ENCODE measurements at places on chromosomes 3 and 15.

GRCh38 chr3:69305011-69305410 lies 80.9 kb downstream of the FRMD4B start:
- no peak for DNase-seq

- DNase-seq: peak; percentile 81
Measured at GRCh38 chr3:129690406-129690805, 83.9 kb upstream of the PLXND1 start.

DNA sequence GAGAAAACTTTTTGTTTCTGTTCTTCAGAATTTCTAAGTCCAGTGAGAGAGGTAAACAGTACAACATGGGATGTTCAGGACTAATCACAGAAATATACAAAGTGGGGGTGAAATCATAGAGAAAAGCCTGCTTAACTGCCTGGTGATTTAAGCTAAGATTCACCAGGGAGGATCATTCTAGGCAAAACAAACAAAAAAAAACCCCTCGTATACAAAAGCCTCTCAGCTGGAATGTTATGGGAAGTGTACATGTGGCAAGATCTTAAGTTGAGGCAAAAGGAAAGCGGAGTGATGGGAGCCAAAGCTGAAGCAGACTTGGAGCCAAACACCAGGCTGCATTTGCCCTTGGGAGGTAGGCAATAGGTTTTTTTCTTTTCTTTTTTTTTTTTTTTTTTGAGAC lies 40.0 kb upstream of the TJP1 start:
- DNase-seq: no peak

DNA sequence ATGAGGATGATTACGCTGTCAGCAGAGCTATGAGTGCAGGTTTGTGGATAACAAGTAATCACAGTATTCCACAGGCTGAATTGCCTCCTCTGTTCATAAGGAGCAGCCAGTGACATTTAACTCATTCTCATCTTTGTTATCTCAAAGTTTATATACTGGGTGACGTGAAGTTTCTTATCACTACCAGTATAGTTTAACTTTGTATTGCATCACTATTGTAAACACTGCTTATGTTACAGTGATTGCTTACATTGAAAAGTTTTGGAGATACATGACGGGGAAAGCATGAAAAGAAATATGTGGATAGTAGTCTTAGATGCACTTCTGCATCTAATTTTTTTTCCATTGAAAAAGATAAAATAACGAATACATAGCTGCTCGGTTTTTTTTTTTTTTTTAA lies 429.7 kb downstream of the VGLL3 start:
- DNase-seq: no peak

- DNase-seq: no peak
Measured at GRCh38 chr15:57572468-57572867, 19.2 kb upstream of the MYZAP start.

- DNase-seq: no peak
Measured at GRCh38 chr3:114664006-114664405, 370.2 kb downstream of the TIGIT start.

DNA sequence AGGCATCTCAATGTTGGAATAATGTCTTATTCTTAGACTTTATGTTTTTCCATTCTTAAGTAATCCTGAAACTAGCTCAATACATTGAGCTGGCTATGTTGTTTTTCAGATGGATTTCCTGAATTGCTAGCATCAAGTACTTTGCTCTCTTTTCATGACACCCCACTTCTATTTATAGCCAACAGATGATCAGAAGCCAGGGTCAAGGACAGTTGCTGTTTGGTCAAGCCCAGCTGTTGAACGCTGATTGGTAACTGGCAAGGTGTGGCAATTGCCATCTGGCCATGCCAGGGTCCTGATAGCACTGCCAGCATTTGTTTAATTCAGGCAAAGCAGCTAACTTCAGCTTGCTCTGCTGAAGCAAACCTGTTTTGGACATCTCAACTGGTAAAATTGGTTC lies 46.2 kb upstream of the PLCL2 start:
- DNase-seq: peak; percentile 70

GRCh38 chr15:67199881-67200763 lies 54.3 kb downstream of the AAGAB start:
- DNase-seq: no peak

DNA sequence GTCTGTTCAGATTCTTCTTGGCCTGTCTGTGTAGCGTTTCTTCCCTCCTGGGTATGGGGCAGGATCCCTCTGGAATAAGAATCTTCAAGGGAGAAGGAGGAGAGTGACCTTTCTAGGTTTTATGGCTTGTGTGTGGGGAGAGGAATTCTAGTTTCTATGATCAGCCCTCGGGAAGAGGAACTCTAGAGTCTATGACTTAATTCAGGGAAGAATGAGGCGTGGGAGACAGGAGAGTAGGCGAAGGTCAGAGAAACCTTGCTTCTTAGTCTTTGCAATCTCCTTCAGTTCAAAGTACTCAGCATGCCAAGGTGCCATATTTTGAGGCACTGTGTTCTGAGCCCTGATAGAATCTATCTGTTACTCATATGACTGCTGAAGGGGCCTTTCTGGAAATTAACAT lies 99.2 kb upstream of the C3orf80 start:
- no peak for DNase-seq

DNA sequence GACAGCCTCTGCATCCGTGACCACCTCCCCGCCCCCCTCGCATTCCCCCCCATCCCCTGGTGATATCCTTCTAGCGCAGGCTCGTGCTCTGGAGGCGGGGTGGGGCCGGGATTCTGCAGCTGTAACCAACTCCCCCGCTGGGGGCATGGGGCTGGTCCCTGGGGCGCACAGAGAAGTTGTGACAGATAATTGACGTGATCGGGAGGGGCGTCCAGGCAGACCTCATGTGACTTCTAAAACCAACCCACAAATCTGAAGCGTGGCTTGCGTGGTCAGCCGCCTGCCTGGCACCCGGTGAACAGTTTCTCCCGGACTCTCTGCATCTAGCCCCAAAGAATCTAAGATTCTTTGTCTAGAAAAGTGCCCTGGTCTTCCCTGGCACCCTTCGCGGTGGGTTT lies 100.6 kb upstream of the IGF1R start:
- peak; percentile 11 for DNase-seq

DNA sequence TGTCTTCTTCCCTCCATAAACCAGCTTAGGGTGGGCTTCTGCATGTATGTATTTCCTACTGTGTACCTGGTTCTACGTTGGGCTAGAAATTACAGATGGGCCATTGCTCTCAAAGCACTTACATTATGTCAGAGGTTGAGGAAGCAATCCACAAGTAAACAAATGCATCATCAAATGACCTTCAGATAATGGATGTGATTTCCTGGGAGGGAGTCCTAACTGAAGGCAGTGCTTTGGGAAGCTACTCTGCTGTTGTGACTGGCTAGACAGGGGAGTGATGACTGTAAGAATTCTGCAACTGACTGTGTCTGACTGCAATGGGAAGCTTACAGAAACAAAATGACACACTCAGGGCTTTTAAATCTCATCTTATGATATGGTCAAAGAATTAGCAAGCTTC lies 71.0 kb upstream of the PRR23E start:
- DNase-seq: peak; percentile 41

- no peak for DNase-seq
Measured at GRCh38 chr3:40534283-40534682, 9.5 kb downstream of the ZNF621 start.

GRCh38 chr3:10729439-10729838 lies 86.6 kb upstream of the SLC6A11 start:
- no peak for DNase-seq

- no peak for DNase-seq
Measured at GRCh38 chr3:130897316-130897715, 3.4 kb downstream of the ATP2C1 start.

GRCh38 chr3:40068636-40069035 lies 240.9 kb upstream of the EIF1B start:
- no peak for DNase-seq

GRCh38 chr3:109191421-109191820 lies 54.9 kb downstream of the C3orf85 start:
- DNase-seq: no peak

DNA sequence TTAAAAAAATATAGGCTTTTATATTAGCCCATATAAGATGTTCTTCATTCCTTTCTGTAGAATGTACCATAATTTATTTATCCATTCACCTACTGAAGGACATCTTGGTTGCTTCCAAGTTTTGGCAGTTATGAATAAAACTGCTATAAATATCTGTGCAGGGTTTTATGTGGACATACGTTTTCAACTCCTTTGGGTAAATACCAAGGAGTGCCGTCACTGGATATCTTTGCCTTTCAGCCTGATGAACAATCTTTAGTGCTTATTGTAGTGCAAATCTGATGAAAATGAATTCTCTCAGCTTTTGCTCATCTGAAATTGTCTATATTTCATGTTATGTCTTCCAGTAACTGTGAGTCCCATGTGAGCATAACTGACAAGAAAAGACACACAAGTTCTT lies 26.6 kb upstream of the BLM start:
- no peak for DNase-seq

- DNase-seq: peak; percentile 85
Measured at GRCh38 chr3:52333869-52334557, 17.9 kb downstream of the DNAH1 start.

DNA sequence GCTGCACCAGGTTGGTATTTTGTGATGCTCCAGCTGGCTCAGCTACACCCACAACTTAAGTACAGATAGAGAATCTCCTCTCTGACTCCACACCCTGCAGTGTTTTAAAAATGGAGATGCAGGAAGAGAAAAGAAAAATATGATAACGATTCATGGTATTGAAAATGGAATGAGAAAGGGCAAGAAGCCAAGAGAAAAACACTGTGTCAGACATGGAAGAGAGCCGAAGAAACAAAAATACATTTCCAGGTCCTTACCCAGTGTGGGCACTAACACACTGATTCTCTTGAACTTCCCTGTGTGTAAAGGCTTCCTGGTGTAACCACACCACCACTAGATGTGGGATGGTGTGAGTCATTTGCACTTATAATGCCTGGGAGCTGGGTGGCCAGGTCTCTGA lies 93.1 kb downstream of the GMPS start:
- no peak for DNase-seq

GRCh38 chr3:183638101-183638852 lies 2.9 kb downstream of the KLHL24 start:
- DNase-seq: no peak

DNA sequence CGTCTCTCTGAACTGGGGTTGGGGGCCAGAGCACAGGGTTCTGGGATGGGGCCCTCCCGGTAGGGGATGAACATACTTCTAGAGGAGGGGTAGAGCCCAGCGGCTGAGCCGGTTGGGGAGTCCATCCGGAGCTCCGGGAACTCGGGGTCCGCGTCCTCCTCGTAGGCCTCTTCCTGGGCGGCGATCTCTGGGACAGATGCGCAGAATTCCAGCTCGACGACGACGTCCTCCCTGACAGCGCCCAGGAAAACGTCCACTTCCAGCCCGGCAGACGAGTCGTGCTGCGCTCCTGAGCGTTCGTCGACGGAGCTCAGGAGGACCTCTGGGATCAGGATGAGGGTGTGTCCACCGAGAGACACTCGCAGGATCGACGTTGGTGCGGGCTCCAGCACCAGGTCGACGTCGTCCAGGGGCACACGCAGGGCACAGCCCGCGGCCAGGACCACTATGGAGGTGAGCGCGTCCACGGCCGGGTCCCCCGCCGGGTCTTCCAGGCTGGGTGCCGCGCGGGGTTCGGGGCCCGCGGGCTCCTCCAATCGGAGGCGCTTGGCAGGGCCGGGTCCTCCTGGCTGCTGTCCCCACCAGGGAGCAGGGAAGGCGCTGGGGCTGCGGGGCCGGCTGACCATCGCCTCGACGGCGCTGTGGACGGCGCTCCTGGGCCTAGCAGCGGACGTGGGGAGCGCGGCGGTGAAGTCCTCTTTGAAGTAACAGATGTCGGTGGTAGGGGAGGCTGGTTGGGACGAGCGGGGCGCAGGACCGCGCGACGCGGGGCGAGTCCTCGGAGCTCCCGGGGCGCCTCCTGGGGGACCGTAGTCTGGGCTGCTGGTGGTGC lies 474 bp downstream of the PRR23B start:
- DNase-seq: no peak

DNA sequence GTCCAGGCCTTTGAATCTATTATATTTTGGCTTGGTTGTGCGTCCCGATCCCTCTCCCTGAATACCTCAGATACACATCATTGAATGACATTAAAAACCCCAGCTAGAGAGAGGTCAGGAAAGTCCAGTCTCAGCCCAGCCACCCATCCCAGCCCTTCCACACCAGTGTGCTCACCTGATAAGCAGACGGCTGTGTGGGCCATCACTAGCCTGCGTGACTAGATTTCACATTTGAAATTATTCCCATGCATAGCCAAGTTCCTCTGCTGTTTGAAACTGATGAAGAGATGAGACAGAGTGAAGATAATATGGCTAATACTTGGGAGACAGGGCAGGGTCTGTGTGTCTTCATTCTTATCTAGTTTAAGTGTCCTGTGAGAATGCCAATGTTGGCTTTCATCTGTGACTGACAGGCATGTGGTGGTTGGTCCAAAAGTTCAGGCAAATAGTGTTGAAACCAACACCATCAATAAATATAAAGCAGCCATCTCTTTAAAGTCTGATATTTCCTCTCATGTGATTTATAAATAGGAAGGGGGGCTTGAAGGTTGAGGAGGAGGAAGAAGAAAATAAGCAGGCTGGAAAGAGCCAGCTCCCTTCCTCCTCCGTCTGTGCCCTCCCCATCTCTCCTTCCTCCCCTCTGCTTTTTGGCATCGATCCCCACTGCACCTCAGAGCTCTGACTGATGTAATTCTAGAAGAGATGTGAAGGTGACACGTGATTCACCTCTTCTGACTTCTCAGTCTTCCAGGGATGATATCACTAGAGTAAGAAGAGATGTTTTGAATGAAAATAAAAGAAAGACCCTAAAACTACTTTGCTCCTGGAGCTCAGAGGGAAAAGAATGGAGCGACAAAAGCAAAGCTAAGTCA lies 5.1 kb downstream of the FAM43A start:
- peak; percentile 83 for DNase-seq

DNA sequence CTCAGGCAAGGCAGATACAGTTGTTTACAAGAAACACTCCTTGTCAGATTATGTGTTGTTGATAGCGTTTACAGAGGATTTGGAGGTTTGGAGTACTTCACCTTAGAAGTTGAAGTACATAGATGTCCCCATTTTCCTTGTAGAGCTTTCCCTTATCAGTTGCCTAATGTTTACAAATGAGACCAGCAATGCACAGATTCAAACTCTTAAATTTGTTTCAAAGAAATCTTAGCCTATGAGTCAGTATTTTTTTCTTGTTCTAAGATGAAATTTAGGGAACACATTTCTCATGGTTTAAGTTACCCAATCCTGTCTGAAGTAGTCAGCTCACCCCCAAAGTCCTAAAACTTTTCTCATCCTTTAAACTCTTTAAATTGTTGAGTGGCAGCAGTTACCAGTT lies 6.3 kb upstream of the EIF5A2 start:
- DNase-seq: no peak

- DNase-seq: no peak
Measured at GRCh38 chr15:101239724-101240136, 12.1 kb downstream of the CHSY1 start.

DNA sequence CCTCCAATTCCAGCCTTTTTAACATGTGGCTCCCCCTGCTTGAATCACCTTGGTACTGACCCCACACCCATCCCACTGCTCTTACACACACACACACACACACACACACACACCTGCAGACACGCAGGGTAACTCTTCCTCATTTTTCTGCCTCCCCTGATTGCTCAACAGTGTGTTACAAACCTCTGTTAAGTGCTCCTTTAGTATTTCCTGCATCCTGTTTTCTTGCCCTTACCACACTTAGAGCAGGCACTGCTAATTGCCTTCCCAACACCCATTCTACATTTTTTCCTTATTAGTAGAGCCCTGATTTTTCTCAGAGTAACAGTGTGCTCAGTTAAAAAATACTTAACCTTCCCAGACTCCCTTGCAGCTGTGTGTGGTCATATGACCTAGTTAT lies 184.0 kb downstream of the EBLN2 start:
- no peak for DNase-seq
